ENCODE measurements at places on chromosomes 13 and 19. TPM values are rescaled to one million over a fixed set of nuclear protein-coding genes. Genes with fewer than 3 reads are reported as not detected.
A peak's percentile ranks its signal among the peaks of the same experiment; 100 is the strongest.

The TPTE2 gene
- not detected for polyA plus RNA-seq

The KANK2 gene
- polyA plus RNA-seq, result 197 TPM

The IL17D gene
- 1.5 TPM for polyA plus RNA-seq

The ATP4B gene
- polyA plus RNA-seq, result not detected

The ZNF274 gene
- polyA plus RNA-seq, result 12.8 TPM

The ZNF329 gene
- polyA plus RNA-seq, result 6.3 TPM

The KRTDAP gene
- not detected for polyA plus RNA-seq

The ACER1 gene
- not detected for polyA plus RNA-seq

The SLC6A16 gene
- 0.08 TPM for polyA plus RNA-seq

The ZNF850 gene
- polyA plus RNA-seq, result 1.4 TPM

GRCh38 chr19:2888731-2889224, 11.9 kb upstream of the ZNF57 start:
- peak; percentile 8 for DNase-seq

- DNase-seq, result no peak
Measured at GRCh38 chr13:101190337-101190736, 226.0 kb downstream of the NALCN start.

GRCh38 chr13:40059540-40060232, 404.2 kb downstream of the COG6 start:
- DNase-seq, result peak; percentile 54

DNA sequence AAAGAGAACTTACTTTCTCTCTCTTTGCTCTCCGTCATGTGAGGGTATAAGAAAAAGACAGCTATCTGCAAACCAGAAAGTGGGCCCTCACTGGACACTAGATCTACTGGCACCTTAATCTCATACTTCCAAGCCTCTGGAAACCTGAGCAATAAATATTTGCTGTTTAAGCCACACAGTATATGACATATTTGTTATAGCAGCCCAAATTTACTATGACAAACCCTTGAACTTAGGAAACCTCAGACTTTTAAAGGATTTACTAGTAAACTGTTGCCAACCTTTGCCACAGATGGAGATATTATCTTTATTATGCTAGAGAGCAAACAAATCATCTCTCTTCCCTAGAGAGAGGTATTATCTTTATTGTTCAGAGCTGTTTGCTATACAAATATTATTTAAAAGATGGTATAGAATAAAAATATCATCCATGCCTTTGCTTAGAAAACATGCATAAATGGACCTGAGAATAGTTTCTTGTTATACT, 1446.1 kb downstream of the SLITRK1 start:
- no peak for DNase-seq

GRCh38 chr19:6481541-6482342, at the start of gene DENND1C:
Gene DENND1C (minus strand): TSS chr19:6481787. CDS start chr19:6481695, 92 bp downstream.
- no peak for DNase-seq

DNA sequence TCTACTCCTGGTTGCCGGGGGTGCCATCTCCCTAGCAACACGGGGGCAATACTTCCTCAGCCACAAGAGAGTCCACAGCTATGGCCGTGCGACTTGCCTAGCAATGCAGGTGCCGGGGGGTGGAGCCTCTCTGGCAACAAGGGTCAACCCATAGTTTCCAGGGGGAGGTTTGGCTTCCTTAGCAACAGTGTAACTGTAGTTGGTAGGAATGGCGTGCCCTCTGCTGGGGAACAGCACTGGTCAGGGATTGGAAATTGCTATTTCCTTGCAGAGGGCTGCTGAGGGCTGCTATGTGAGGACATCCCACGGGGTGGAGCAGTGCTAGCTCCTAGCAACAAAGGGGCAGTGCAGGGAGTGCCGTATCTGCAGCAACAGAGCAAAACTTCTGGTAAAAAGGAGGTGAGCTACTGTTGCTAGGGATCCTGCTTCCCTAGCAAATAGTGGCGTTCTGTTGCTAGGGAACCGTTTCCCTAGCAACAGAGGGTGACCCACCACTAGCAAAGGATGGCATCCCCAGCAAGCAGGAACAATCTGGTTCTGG, 7.0 kb upstream of the TMC4 start:
- DNase-seq, result peak; percentile 64

DNA sequence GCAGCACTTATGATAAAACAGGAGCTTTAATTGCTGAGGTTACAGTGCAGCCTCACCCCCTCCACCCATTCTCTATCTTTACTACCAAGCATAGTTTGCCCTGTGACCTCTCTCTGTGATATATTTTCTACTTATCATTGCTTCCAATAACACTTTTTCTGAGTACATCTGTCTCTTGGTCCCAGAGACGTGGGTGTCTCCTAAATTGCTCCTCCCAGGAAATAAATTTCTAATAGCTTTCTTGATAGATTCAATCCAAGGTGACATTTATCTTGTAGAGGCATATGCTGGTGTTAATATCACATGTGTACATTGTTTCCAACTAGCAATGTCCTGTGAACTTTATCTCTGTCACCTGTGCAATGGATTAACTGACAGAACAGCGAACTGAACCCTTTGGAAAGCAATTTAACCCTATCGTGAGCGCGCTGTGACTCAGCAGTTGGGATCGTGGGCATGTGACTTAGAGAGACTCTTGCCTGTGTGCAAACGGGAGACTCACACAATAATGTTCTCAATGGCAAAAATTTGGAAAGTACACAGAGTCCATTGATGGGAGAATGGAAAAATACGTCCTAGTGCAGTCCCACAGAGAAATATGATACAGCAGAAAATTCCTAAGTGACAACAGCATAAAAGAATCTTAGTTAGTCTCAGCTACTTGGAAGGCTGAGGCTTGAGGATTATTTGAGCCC, 7.0 kb upstream of the MAP2K2 start:
- DNase-seq, result peak; percentile 80

- peak; percentile 74 for DNase-seq
Measured at GRCh38 chr19:14507704-14508542, 10.3 kb downstream of the DNAJB1 start.

GRCh38 chr19:11729586-11729985, 9.2 kb downstream of the ZNF823 start:
- DNase-seq, result no peak

DNA sequence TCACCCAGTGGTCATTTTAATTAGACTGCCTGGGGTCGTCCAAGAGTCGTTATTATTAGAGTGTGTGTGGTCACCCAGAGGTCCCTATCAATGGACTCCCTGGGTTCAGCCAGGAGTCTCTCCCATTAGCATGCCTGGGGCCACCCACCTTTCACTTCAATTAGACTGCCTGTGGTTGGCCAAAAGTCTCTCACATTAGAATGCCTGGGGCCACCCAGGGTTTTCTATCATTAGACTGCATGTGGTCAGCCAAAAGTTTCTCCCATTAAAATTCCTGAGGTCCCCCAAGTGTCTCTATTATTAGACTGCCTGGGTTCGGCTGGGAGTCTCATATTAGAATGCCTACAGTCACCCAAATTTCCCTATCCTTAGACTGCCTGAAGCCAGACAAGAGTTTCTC, 1472.6 kb downstream of the UQCRFS1 start:
- peak; percentile 42 for DNase-seq

DNA sequence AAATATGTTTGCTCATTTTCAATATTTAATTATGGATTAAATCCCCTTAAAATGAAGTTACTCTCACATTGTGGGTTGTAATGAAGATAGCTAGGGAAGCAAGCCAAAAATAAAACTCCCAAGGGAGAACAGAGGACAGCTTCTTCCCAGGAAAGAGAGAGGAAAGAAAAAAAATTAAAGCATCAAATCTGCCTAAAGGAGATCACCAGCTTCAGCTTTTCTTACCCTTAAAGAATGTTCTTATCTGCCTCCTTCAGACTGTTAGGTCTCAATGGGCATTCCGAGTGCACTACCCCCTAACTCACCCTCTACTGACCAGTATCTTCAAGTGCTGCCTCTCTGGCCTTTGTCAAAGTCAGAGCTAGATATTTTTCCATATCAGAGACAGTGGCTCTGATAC, 55.2 kb downstream of the XPO4 start:
- peak; percentile 26 for DNase-seq

- no peak for DNase-seq
Measured at GRCh38 chr19:45854167-45854778, 8.7 kb downstream of the SYMPK start.

GRCh38 chr13:77521194-77521593, 14.3 kb upstream of the SCEL start:
- peak; percentile 59 for DNase-seq

DNA sequence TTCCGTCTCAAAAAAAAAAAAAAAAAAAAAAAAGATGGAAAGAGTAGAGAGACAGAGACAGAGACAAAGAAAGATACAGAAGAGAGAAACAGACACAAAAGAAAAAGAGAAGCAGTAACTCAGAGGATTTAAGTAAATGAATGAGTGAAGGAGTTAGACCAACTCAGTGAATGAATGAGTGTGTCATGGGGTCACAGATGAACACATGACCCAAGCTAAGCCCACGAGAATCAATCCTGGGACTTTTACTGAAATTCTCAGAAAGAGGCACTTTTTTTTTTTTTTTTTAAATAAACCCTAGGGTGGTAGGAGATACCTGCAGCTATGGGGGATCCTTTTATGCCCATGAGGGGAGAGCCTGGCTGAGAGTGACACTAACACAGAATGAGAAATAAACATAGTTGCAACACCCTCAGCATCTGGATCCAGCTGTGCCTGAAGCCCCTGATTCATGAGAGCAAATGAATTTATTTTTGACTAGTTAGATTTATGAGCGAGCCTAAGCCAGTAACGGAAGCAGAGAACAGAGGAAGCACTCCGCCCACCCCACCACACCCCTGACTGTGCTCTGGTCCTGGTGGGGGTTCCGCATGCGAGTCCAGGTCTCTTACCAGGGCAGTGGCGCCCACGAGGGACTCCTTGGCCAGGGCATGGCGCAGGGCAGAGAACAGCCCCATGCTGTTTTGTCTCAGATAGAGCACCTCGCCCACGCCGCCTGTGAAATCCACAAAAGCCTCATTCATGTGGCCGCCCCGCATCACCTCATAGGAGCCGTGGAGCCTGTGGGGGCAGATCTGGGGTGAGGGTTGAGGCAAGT, 4.6 kb downstream of the CAPN12 start:
- no peak for DNase-seq

GRCh38 chr13:98970330-98970729, 7.5 kb downstream of the DOCK9 start:
- no peak for DNase-seq

DNA sequence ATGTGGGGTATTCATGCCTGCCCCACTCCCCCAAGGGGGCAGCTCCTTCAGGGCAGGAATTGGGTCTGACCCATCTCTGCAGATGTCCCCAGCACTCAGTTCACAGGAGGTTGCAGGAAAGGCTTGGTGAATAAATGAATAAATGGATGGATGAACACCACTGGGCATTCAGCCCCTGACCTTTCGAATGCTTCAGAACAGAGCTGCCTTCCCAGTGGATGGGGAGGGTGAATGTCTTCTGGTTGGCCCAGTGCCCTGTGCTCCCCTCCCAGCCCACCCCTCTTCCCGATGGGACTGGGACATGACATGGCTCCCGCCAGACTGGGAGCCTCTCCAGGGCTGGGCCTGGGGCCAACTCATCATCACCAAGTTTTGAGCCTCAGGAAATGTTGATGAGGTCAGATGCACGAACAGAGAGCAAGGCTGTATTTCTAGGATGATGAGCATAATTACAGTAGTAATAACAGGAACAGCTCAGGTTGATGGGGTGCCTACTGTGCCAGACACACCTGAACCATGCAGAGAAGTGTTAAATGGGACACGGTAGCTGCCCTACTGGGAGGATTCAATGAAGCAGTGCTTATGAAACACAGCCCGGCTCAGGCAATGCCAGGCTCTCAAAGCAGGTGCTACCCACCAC, 25.7 kb downstream of the VRK3 start:
- no peak for DNase-seq

DNA sequence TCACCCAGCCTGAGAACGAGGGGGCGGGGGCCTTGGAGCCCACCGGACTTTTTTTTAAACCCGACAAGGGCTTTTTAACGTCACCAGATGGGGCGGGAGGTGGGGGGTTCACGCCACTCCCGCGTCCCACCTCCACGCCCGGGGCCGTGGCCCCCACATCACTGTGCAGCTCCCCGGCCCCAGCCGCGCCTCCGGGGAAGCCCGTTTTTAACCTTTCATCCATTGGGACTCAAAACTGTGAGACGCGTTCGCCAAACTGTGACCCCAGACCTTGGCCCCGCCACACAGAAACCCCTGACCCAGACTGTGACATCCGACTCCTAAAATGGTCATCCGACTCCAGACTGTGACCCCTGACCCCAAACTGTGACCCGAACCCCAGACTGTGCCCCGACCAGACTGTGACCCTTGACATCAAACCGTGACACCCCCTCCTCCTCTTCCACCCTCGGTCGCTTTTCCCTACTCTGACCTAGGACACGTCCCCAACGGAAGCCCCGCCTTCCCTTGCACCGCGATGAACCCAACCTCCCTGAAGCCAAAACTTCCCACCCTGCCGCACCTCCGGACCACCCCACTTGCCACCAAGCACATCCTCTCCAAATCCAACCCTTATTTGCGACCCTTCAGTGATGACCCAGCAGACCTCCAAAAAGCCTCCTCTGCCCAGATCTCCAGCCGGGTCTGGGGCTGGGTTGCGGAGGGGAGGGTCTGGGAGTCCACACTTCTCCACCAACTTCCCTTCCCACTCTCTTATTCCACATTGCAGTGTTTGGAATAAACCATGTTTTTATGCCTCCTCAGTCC, 1.5 kb upstream of the GRWD1 start:
- DNase-seq, result no peak

GRCh38 chr13:49649244-49649962, 21.1 kb downstream of the ARL11 start:
- DNase-seq, result peak; percentile 71

DNA sequence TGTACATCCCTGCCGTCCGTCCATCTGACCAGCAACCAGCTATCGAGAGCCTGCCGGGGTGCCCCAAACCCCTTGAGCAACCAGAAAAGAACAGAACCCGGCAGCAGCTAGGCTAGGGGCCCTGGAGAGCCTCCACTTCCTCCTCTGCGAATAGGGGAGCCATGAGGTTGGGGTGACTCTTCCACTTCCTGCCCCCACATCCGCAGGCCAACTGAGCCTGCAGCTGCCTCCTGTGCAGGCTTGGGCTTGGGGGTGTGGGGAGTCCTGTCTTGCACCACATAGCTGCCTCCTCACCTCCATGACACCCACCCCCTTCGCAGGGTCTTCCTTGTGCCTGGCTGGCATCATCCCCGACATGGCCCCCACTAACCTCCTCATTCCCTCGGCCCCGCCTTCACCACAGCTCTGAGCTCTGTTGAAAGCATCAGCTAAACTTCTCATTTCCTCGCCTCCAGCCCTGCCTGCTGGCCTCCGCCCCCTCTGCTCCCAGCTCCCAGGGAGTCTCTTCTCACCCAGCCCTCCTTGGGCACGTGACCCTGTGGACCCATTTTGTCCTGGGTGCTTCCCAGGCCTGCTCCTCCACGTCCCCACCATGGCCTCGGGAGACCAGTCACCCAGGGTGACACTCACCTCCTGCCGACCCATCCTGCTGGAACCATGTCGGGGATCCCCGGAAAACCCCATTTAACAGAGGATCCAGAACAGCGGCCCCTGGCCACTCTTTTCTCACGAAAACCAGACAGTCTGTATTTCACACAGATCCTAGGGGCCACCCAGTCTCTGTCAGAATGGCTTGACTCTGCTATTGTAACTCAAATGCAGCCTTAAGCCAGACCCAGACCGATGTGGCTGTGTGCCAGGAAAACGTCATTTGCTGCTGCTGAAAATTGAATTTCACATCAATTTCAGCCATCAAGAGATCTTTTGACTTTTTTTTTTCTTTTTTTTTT, 50.4 kb downstream of the MYO9B start:
- peak; percentile 13 for DNase-seq

Data from fibroblast of lung (primary cell).